Central memory CD8-positive, alpha-beta T cell (primary cell): ENCODE measurements at places on chromosomes 16 and 17.

DNA sequence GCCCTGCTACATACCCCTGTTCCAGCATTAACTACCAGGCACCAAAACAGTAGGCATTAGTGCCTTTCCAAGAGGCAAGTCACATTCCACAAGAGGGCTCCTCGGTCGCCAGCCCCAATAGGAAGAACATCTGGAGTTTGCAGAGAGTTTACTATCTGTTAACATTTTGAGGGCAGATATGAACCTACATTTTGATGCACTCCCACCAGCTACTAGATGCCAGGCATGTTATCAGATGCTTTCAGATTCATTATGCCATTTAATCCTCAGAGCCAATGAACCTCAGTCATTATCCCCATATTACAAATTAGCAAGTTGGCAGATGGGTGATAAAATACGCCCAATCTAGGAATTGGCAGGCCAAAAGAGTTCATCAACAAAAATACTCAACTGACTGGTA is 4.2 kb upstream of the CMTM2 start:
- H3K27ac ChIP-seq: no peak overlapping the region
- H3K27me3 ChIP-seq: no peaks in the 10 kb centered on the region
- H3K36me3 ChIP-seq: peaks cover 2% of the 10 kb centered on the region
- H3K4me3 ChIP-seq: no peak overlapping the region
- peaks cover 16% of the 10 kb centered on the region for H3K4me1 ChIP-seq

- DNase-seq: no peak
- peaks cover 53% of the 10 kb centered on the region for H3K4me1 ChIP-seq
- H3K27ac ChIP-seq: peak overlapping the region; percentile 38
- no peaks in the 10 kb centered on the region for H3K27me3 ChIP-seq
- H3K36me3 ChIP-seq: peaks cover 34% of the 10 kb centered on the region
- no peak overlapping the region for H3K4me3 ChIP-seq
Measured at GRCh38 chr17:77146246-77146632, 5.5 kb downstream of the SEC14L1 start.

DNA sequence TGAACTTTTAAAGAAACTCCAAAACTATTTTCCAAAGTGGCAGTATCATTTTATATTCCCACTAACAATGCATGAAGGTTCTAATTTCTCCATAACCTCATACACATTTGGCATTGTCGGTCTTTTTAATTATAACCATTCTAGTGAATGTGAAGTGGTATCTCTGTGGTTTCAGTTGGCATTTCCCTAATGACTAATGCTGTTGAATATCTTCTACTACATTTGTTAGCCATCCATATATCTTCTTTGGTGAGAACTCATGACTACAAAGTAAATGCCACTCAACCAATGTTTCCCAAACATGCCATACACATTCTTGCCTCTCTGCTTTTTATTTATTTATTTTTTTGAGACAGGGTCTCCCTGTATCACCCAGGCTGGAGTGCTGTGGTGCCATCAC is 31.7 kb upstream of the TAOK1 start:
- no peaks in the 10 kb centered on the region for H3K4me1 ChIP-seq
- no peak for DNase-seq
- H3K4me3 ChIP-seq: no peak overlapping the region
- no peaks in the 10 kb centered on the region for H3K27me3 ChIP-seq
- H3K27ac ChIP-seq: no peak overlapping the region

GRCh38 chr16:11835891-11836649 is 15.3 kb downstream of the RSL1D1 start:
- DNase-seq: no peak
- H3K27me3 ChIP-seq: no peaks in the 10 kb centered on the region
- H3K4me3 ChIP-seq: no peak overlapping the region
- no peaks in the 10 kb centered on the region for H3K4me1 ChIP-seq
- H3K36me3 ChIP-seq: peaks cover 45% of the 10 kb centered on the region
- no peak overlapping the region for H3K27ac ChIP-seq

DNA sequence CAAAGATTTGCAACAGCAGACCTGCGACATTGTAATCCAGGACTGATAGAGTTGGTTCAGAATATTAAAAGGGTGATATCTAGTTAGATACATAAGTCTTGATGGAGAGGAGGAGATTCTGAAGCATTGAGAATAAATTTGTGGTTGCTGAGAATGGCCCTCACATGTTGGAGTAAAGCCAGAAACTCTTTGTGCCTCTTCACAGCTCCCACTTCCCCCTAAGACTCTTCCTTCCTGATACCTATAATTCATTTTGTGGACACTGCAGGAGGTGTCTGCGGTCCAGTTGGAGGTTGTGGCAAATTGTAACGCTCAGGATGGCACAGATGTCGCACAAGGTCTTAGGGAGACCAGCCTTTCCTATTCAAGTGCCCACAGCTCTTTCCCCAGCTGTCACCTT is 17.5 kb downstream of the WWOX start:
- H3K27me3 ChIP-seq: no peaks in the 10 kb centered on the region
- DNase-seq: no peak
- H3K27ac ChIP-seq: no peak overlapping the region

GRCh38 chr17:69828087-69828486 is 246.9 kb upstream of the KCNJ16 start:
- DNase-seq: no peak
- no peak overlapping the region for H3K4me3 ChIP-seq
- H3K27ac ChIP-seq: no peak overlapping the region
- H3K4me1 ChIP-seq: no peaks in the 10 kb centered on the region
- no peaks in the 10 kb centered on the region for H3K27me3 ChIP-seq
- H3K36me3 ChIP-seq: no peaks in the 10 kb centered on the region

GRCh38 chr16:12341966-12342365 is 365.4 kb downstream of the SNX29 start:
- H3K27ac ChIP-seq: no peak overlapping the region
- H3K36me3 ChIP-seq: no peaks in the 10 kb centered on the region
- no peak overlapping the region for H3K4me3 ChIP-seq
- H3K27me3 ChIP-seq: no peaks in the 10 kb centered on the region

GRCh38 chr16:9437115-9437514 is 345.7 kb downstream of the HAPSTR1 start:
- DNase-seq: no peak
- no peak overlapping the region for H3K27ac ChIP-seq
- no peaks in the 10 kb centered on the region for H3K4me1 ChIP-seq
- peaks cover 10% of the 10 kb centered on the region for H3K27me3 ChIP-seq
- H3K36me3 ChIP-seq: no peaks in the 10 kb centered on the region
